ENCODE measurements at places on chromosomes 2 and 18.

DNA sequence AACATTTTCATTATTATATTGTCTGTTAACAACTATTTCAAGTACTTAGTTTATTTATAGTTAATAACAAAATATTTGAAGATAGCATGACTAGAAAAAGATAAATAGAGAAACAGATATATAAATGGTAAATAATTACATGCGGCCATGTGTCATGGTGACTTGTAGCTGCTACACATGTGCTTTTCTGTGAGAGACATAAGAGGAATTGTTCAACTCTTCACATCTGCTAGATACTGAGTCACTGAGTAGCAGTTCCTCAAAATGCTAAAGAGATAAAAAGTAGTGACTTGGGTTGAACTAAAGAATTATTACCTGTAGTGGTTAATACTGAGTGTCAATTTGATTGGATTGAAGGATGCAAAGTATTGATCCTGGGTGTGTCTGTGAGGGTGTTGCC, 37.5 kb upstream of the SCN9A start:
- no peak for DNase-seq

DNA sequence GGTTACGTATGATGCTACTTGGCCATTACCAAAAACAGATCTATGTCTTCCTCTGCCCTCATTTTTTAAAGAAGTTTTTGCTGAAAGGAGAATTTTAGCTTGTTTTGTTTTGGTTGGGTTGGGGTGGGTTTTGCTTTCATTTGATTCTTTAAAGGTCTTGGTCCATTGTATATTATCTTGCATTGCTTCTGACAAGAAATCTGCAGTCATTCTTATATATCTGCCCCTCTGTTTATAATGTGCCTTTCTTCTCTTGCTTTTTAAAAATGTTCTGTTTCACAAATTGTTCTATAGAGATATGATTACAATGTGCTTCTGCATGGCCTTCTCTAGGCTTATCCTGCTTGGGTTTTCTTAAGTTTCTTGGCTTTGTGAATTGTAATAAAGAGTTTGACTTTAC, 660.6 kb downstream of the RNF144A start:
- no peak for DNase-seq

DNA sequence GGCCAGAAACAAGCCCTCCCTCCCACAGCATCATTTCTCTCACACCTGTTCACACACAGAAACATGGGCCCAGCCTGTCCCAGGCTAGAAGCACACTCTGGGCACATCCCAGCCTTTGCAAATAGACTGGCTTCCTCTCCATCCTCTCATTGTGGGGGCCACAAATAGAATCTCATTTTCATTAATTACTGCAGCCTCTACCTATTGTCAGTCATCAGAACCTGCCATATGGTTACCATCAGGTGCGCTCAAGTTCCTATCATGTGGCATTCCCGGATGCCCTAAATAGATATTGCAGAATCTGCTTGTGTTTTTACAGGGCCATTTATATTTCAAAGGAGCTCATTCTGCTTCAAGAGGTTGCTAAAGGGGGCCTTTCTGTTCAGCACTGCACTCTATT, 460.7 kb downstream of the BCL11A start:
- no peak for DNase-seq

GRCh38 chr2:15645300-15645699, 53.6 kb downstream of the DDX1 start:
- no peak for DNase-seq

DNA sequence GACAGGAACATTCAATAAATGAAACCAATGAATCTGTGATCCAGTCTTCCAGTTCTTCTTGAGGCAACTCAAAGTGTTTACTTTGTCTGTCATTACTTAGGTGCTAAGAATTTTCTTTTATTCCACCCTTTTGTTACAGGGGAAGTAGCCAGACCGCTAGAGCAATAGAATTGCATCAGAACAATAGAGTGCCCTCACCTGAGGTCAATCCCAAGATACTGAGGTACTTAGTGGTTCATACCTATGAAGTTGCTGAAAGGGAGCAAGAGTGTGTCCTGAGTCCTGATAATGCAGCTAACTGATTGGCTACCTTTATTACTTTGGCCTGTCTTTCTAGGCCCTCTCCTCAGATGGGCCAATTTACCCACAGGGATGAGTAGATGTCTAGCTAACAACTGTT, 359.4 kb upstream of the KCNH7 start:
- no peak for DNase-seq

DNA sequence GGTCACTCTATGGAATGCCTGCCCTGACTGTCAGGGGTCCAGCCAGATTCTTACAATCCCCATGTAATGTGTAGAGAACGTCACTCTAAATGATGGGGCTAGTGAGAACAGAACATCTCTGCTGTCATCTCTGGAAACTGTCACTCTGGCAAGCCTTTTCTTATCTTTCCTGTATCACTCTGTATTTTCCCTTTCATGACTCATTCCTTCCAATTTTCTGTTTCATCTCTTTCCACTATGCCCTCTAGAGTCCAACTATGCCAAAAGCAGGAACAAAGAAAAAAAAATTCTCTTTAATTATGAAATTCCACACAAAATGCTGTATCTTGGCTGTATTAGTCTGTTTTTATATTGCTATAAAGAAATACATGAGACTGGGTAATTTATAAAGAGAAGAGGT, 608.8 kb downstream of the ADCYAP1 start:
- DNase-seq, result no peak

DNA sequence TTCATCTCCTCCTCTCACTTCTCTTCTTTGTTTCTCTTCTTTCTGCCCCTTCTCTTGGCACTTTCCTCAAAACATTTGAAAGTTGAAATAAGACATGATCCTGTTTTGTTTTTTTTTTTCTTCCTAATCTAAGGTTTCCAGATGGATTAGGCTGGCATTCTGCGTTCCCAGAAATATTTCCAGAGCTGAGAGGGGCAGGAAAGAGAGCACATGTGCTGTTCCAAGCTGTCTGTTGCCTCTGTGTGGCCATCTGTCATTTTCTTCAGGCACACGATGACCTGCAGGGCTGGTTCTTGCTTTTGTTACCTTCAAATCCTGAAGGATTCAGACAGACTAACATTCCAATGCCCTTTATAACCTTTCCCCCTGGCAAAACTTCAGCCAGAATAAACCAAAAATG, 142.9 kb downstream of the RNF144A start:
- no peak for DNase-seq

GRCh38 chr18:51288582-51288981, 91.1 kb upstream of the MEX3C start:
- no peak for DNase-seq
